ENCODE measurements at places on chromosomes 13 and 19. TPM values are rescaled to one million over a fixed set of nuclear protein-coding genes. Genes with fewer than 3 reads are reported as not detected.

The FAM83E gene
- total RNA-seq = 1.7 TPM

DNA sequence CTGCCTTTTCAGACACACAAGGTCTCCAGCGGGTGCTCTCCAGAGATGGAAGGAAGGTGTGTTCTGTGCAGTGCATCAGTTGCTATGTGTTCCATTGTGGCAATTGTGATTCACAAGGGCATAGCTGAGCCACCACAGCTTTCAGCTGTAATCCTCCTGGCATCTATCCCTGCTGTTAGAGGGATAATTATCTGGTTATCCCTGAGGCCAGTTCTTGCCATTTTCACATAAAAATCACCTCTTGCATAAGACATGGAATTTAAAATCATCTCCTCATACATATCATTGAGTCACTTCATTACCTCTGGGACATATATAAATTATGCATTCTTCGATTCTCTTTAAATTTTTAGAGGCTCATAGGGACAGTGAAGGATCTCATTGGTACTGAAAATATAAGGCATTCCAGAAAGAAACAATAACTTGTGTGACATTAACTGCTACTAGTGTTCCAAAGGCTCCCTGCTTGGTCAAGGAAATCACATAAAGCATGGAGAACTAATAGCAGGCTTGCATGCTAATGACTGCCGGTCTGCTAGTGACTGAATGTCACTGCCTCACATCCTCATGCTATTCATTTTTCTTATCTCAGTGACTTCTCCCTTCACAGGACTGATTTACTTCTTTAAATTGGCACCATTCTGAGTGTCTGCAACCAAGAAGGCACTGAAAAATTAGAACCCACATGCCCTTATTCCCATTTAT is 214.0 kb downstream of the ENOX1 start:
- peaks cover 19% of the 10 kb centered on the region for H3K4me1 ChIP-seq
- peaks cover 20% of the 10 kb centered on the region for H3K27me3 ChIP-seq
- H3K4me3 ChIP-seq = no peak overlapping the region
- no peak overlapping the region for H3K27ac ChIP-seq
- peaks cover 2% of the 10 kb centered on the region for H3K36me3 ChIP-seq
- DNase-seq = no peak

The F10 gene
- not detected for total RNA-seq

The PSG7 gene
- not detected for total RNA-seq

DNA sequence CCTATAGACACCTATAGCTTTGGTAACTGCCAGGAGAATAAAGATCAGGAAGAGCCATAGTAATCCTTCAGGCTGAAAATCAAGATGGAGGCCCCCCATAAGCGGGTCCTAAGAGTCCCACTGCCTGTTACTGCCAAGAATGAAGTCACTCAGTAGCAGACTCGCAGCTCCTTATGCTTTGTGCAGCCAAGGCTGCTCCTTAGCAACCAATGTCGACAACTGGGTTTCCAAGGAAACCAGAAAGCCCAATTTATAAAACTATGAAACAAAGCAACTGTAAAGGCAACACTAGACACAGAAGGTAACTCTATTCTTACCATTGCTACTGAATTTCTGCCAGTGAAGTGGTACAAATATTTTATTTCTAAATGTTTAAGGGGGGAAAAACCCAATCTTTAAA is 56.5 kb downstream of the DCLK1 start:
- H3K27ac ChIP-seq = no peak overlapping the region
- no peaks in the 10 kb centered on the region for H3K36me3 ChIP-seq
- no peak overlapping the region for H3K4me3 ChIP-seq
- no peaks in the 10 kb centered on the region for H3K4me1 ChIP-seq
- DNase-seq = no peak
- no peaks in the 10 kb centered on the region for H3K27me3 ChIP-seq

DNA sequence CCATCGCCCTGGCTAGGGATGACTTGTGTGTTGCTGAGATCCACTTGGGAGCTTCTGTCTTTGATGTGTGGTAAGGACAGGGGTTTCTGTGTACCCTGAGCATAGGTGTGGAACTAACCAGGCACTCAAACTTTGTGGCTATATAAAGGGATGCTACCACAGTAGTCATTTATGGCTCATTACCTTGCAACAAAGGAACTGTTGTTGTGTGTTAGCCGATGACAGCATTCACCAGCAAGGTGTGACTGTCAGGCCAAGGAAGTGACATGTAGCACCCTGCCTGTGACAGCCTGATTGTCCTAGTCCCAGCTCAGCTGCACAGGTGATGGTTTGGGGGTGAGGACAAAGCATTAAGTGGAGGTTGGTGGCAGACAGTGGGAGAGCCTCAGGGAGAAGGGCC is 73.6 kb downstream of the COG3 start:
- H3K36me3 ChIP-seq = peaks cover 26% of the 10 kb centered on the region
- no peak overlapping the region for H3K27ac ChIP-seq
- H3K27me3 ChIP-seq = no peaks in the 10 kb centered on the region
- no peak overlapping the region for H3K4me3 ChIP-seq
- no peak for DNase-seq
- H3K4me1 ChIP-seq = no peaks in the 10 kb centered on the region

The C19orf38 gene
- total RNA-seq = 1.1 TPM

- no peak overlapping the region for H3K4me3 ChIP-seq
- peaks cover 2% of the 10 kb centered on the region for H3K4me1 ChIP-seq
- H3K27ac ChIP-seq = peak overlapping the region; percentile 70
- peak; percentile 74 for DNase-seq
- no peaks in the 10 kb centered on the region for H3K27me3 ChIP-seq
- H3K36me3 ChIP-seq = peaks cover 57% of the 10 kb centered on the region
Observed at GRCh38 chr19:11130824-11131455, 24.6 kb downstream of the SPC24 start.

DNA sequence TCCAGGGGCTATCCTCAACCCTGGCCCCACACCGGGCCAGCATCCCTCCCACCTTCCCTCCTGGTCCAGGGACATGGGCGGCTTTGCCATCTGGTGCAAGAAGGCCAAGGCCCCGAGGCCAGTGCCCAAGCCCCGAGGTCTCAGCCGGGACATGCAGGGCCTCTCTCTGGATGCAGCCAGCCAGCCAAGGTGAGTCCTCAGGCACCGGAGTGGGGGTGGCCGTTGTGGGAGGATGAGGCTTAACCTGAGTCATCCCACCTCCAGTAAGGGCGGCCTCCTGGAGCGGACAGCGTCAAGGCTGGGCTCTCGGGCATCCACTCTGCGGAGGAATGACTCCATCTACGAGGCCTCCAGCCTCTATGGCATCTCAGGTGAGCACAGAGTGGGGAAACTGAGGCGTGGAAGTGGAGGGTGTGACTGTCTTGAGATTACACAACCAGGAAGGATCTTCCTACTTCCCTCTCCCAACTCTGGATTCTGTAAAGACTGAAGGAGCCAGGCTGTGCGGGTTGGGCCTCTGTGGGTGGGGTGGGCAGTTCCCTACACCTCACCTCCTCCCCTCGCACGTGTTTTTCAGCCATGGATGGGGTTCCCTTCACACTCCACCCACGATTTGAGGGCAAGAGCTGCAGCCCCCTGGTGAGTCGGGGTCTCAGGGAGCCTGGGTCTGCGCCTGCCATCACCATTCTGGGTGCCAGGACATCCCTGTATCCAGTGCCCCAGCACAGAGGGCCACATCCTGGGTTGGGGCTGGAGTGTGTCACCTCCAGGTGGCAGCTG is 3.8 kb downstream of the MVB12A start:
- no peak for DNase-seq
- no peaks in the 10 kb centered on the region for H3K27me3 ChIP-seq
- no peak overlapping the region for H3K4me3 ChIP-seq
- H3K4me1 ChIP-seq = peaks cover 30% of the 10 kb centered on the region
- H3K36me3 ChIP-seq = peaks cover 15% of the 10 kb centered on the region
- no peak overlapping the region for H3K27ac ChIP-seq

Measured in activated CD8-positive, alpha-beta T cell treated with anti-CD3 and anti-CD28 coated beads, Interleukin-2, amount 10 ng/mL, durations not matched to agents 7 days and 5 days (primary cell).